MV-4-11 (cell line): ENCODE measurements at places on chromosomes 7 and 10.

DNA sequence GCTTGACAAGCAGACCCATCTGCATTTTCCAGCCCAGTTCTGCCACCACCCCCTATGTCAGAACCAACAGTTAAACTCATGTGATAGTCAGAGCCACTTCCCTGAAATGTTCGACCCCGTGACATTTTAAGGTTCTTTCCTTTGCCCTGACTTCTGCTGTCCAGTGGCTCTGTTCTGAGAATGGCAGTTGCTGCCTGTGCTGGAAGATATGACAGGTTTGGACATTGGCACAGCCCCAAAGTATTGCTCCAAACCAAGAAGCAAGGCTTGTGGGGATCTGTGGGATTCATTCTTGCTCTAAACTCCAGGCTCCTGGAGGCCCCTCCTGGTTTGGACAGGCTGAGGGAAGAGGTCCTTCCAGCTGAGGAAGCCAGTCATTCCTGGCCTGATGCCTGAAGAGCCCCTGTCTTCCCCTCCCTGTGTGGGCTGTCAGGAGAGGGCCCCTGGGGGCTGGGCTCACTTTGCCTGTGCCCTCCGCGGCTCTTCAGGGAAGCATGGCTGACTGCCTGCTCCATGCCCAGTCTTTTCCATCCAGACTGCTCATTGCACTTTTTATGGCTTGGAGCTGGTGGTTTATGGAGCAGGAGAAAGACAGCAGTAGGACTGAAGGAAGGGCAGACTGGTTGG is 138.0 kb downstream of the CDH23 start:
- no peak for DNase-seq

GRCh38 chr7:150572496-150572895 is 5.3 kb downstream of the GIMAP4 start:
- DNase-seq = no peak

- peak; percentile 66 for DNase-seq
Observed at GRCh38 chr10:70378122-70378521, 4.3 kb downstream of the LRRC20 start.

DNA sequence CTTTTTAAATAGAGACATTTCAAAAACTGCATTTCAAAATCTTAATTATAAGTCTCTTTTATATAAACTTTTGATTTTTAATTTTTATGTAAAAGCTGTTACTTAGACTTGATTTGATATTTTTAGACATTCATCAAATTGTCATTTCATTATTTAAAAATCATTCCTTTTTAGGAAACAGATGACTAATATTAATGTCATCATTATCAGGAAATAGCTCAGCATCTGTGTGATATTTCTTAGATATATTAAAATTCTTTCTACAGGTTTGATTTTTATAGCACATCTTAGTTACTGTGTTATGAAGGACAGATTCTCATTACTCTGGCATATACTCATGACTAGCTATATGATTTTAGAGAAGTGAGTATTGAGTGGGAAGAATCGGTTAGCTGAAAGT is 17.2 kb downstream of the RUNDC3B start:
- no peak for DNase-seq

DNA sequence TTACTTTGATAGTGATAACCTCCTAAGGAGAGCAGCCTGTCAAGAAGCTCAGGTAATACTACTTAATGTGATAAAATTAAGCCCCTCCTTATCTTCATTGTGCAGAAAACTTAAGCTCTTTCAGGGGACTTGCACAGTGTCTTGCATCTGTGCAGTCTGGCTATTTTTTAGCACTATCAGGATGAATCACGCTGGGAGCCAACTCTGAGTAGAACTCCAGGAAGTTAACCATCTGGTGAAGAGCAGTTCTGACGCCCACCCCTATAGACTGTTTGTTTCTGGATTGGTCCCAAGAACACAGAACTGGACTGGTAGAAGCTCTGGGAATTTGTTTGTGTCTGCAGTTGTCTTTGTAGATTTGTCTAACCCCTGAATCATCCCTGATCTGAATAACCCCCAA is 41.9 kb downstream of the AGK start:
- no peak for DNase-seq

GRCh38 chr10:31580646-31581045 is 261.6 kb downstream of the ZEB1 start:
- DNase-seq = no peak

DNA sequence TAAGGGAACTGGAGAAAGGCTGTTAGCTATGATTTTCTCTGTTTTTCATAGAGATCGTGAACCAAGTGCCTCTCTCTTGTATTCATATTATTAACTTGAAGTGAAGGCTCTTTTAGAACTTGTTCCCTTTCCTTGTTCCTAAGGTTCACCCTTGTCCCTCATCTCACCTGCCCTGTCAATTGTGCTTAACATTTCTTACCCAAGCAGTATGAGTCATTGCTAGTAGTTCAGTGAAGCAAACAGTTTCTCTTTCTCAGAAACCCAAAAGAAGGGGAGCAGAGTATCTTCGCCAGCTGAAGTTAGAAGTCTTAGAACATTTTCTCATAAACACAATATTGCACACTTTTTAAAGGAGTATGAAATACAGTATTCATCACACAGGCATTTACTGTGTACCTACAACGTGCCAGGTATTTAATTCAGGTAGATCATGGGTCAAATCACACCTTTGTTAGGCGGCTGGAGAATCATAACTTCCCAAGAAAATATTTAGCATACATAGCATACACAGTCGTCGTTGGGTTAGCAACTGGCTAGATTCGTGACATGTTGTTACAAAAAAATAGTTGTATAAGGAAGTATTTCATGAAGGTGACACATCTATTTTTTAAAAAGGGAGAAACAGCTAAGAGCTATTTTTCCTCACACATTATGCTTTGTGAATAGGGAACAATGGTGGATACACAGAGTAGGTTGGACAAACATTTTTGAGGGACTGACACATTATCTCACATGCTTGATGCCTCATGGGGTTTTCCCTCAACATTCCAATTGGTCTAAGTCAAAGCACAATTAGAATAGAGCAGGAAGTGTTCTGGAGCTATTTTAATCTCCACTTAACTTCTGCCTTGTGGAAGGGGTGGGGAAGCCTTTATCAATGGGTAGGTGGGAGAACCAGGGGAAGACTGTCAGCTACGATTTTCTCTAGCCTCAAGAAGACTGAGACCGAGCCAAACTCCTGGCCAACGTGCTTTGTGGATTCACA is 13.2 kb downstream of the HDAC9 start:
- DNase-seq = no peak

DNA sequence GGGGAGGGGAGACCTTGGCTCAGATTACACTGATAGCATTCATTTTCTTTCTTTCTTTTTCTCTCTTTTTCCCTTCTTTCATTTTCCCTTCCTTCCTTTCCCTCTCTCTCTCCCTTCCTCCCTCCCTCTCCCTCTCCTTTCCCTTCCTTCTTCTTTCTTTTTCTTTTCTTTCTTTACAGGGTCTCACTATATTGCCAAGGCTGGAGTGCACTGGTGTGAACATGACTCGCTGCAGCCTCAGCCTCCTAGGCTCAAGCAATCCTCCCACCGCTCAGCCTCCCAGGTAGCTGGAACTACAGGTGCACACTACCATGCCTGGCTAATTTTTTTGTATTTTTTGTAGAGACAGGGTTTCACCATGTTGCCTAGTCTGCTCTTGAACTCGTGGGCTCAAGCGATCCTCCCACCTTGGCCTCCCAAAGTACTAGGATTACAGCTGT is 73.0 kb upstream of the MKRN1 start:
- no peak for DNase-seq

GRCh38 chr7:30119890-30120577 is 14.8 kb upstream of the MTURN start:
- peak; percentile 32 for DNase-seq

- no peak for DNase-seq
Observed at GRCh38 chr7:93544691-93545090, 29.8 kb downstream of the CALCR start.

GRCh38 chr10:32315424-32315823 is 31.5 kb downstream of the EPC1 start:
- DNase-seq = no peak

- no peak for DNase-seq
Observed at GRCh38 chr7:146115548-146115850, 1.1 kb upstream of the CNTNAP2 start.

DNA sequence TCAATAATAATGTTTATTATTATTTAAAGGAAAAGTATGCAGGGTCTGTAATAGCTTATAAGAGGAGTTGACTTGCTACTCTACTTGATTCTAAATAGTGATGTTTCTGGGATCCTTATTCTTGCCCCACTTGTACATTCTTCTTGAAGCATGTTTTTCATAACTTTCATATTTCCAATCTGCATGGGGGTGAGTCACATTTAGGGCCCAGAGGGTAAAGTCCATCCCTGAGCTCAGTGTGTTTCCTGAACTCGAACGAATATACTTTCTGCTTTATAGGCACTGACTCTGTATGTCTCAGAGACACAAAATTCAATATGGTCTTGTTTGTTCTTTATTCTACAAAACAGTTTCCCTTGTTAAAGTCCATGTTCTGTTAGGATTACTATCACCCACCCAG is 61.0 kb upstream of the SMIM30 start:
- DNase-seq = no peak

DNA sequence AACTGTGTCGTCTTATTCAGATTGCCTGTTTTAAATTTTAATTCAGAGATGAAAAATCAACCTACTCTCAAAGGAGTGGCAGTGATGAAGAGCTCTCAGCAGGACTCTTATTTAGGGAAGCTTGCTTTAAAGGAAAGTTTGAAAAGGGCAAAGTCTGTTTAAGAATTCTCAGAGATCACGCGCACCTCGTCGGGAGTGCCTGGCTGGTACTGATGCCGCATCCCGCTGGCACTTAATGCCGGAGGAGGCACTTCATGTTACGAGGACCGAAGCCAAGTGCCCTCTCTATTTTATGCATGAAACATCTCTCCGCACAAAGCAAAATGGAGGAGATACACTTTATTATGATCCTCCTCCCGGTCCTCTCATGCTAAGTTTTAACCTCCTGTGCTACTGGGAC is 71.1 kb upstream of the INSYN2A start:
- DNase-seq = no peak

- DNase-seq = no peak
Observed at GRCh38 chr7:52584041-52584440, 451.4 kb upstream of the POM121L12 start.

GRCh38 chr7:42105554-42106358 is 131.3 kb downstream of the GLI3 start:
- no peak for DNase-seq

GRCh38 chr10:8768852-8769251 is 714.4 kb downstream of the GATA3 start:
- DNase-seq = no peak

GRCh38 chr10:44069573-44069972 is 315.3 kb downstream of the CXCL12 start:
- no peak for DNase-seq

GRCh38 chr10:16581202-16581601 is 59.5 kb upstream of the C1QL3 start:
- DNase-seq = peak; percentile 77
